GM13977 (cell line): ENCODE measurements at places on chromosomes 1 and 21.

GRCh38 chr1:171911506-171911905, 70.2 kb downstream of the DNM3 start:
- DNase-seq = no peak

GRCh38 chr1:162663589-162664106, 31.4 kb downstream of the DDR2 start:
- peak; percentile 6 for DNase-seq

- no peak for DNase-seq
Measured at GRCh38 chr1:218383681-218384080, 38.5 kb downstream of the TGFB2 start.

DNA sequence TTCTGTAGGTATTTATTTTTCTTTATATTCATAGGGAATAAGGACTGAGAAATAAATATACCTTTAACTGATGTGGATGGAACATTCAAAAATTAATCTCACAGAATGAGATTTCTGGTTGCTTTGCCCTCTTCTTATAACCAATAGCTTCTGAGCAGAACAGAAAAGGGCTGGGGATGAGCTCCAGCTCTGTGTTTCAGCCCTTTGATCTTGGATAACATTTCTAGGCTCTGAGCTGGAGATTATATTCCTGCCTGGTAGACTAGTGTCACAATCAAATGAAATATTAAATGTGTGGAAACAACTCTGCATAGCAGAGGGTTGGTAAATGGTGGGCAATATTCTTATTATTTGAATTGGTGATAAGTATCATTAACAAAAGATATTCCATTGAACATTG, 14.6 kb downstream of the MAP3K21 start:
- DNase-seq = no peak

DNA sequence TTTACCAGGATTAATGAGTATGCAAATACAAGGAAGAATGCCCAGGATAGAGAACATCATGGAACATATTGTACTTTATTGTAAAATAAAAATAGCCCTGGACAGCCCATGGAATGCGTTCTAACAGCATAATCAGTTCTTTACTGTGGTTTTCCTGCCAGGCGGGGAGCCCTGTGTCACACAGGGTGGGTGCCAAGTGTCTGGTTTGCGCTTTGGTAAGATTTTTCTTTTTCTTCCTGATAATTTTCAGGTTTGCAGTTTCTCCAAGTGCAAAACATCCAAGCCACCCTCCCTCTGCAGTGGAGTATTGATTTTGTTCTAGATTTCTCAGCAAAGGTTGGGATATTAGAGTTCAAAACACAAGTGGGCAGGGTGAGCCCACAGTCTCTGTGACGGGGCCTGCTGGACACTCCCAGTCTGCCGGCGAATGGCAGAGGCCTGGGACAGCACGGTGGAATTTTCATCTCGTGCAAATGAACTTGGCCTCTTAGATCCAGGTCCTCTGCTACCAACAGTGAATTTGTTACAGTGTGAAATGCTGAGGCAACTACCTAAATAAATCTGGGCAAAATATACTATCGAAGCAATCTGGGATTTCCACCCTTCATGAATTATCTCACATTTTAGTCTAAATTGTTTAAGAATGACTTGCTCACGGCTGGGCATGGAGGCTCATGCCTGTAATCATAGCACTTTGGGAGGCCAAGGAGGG, 15.6 kb upstream of the KCNJ15 start:
- DNase-seq = no peak

DNA sequence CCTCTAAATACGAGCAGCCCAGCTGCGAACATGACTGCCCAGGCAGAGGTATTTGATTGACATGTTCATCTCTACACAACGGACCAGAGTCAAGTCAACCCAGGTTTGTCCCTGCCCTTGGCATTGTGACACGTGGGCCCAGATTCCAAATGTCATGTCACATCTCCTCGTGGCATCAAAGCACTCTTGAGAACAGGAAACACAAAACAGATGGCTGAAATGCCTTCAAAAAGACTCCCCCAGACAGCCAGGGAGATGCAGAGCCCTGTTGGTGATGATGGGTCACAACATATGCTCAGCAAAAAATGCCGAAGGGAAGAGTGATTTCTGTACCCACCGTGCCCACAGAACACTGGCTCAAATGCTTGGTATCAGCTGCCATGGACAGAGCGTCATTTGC, 337.8 kb upstream of the DAB1 start:
- DNase-seq = no peak

GRCh38 chr1:206809504-206810084, 37.3 kb upstream of the IL10 start:
- no peak for DNase-seq

DNA sequence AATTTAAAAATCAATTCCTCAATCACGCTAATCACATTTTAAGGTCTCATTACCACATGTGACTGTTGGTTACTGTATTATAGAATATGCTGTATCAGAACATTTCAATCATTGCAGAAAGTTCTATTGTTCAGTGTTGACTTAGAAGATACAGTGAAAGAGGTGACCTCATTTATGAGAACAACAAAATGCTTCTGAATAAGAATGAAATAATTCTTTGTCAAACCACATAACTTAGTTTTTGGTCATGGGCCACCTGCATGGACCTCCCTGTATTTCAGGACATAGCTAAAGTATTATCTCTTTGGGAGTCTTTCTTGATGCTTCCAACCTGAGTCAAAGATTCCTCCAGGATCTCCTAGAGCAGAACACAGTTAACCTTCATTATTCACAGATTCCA, 22.3 kb downstream of the MFSD2A start:
- no peak for DNase-seq

GRCh38 chr1:47201179-47201578, 11.3 kb upstream of the PDZK1IP1 start:
- DNase-seq = no peak

DNA sequence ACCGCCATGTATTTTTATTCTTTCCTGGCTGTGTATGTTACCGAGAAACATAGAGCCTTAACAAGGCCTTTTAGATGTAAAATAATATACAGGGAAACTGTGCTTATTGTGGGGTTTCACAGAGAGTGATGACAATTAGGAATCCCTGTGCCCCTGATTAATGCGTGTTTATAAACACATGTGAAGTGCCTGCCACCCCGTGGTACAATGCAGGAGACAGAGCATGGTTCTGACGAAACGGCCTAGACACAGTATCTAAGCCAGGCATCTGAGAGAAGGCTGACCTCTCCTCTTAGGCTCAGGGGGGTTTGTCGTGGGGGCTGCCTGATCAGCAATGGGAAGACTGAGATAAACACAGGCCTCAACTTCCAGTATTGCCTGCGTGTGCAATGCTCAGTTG, 200.0 kb downstream of the AJAP1 start:
- DNase-seq = no peak

- DNase-seq = no peak
Measured at GRCh38 chr1:68293609-68294366, 61.5 kb upstream of the WLS start.

- no peak for DNase-seq
Measured at GRCh38 chr1:2360588-2361364, 30.6 kb downstream of the MORN1 start.

DNA sequence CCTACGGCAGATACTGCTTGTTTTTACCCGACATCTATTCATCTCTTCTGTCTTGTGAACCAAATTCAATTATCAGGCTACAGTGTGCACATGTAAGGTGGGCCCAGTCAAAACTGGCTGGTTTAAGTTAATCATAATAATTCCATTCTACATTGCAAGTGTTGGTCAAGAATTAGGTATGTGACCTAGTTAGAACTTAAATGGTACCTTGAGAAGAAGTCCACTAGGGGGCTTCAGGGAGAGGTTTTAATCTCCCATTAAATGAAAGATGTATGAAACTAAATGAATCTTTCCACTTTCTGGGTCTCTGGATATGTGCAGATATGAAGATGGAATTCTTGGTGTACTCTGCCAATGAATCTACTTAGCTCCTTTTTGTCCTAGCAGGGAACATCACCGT, 187.1 kb downstream of the CDC42BPA start:
- DNase-seq = peak; percentile 15

- no peak for DNase-seq
Measured at GRCh38 chr1:121515235-121515634, 330.5 kb downstream of the SRGAP2C start.

GRCh38 chr1:57003398-57004139, 37.8 kb upstream of the C8B start:
- no peak for DNase-seq

DNA sequence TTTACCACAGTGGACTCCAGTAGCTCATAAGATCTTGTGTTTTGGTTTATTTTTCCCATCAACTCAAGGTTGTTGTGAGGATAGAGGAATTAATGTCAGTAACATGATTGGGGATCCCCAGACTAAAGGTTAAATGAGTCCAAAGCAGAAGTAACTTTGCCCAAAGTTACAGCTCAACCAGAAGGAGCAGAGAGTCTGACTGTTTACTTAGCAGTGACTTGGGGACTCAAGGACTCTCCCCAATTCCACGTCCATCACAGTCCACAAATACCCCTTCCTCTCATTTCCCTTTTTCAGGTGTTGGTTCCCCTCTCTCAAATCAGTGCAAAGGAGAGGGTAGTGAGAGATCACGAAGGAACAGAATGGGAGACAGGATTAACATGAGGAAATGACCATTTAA, 4.0 kb upstream of the ETV3 start:
- DNase-seq = no peak

- DNase-seq = no peak
Measured at GRCh38 chr1:184896000-184896399, 78.3 kb downstream of the NIBAN1 start.

DNA sequence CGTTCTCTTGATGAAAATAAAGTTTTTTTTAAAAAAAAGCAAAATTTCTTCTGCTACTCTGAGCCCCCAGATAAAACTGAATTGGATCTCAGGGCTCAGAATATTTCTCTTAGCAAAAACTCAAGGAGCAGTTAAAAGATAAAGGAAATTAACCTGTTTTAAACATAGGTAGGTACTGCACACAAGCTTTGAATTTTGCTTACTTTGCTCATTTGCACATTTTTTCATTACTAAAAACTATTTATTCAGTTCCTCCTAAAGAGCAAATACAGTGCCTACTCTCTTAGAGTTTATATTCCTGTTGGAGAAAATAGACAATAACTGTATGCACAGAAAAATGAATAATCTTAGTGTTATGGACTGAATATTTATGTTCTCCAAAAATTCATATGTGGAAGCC, 13.0 kb upstream of the TNFSF4 start:
- DNase-seq = no peak

- DNase-seq = no peak
Measured at GRCh38 chr1:229597877-229598276, 28.0 kb downstream of the TAF5L start.

DNA sequence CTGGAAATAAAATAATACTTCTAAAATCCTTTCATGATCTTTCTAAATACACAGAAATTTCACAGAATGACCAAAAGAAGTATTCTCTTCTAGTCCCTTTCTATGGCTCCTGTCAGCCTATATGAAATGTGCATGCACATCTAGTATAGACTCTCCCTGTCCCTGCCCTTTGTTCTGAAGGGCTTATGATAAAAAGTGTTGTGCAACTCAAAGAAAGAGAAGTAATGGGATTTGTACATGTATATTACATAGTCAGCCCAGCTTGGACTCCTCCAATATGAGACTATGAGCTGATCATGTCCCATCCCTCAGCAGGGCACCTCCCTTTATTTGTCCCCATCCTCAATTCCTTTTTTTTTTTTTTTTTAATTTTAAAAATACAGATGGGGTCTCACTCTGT, 42.1 kb upstream of the LAX1 start:
- no peak for DNase-seq

GRCh38 chr1:233172201-233172600, 123.3 kb downstream of the PCNX2 start:
- DNase-seq = no peak

- DNase-seq = no peak
Measured at GRCh38 chr1:171115280-171115897, 24.7 kb downstream of the FMO3 start.

- DNase-seq = no peak
Measured at GRCh38 chr1:5616366-5617178, 375.7 kb downstream of the NPHP4 start.

- no peak for DNase-seq
Measured at GRCh38 chr21:44262338-44263056, 800 bp upstream of the DNMT3L start.

GRCh38 chr1:23561076-23561812, 1.9 kb upstream of the ID3 start:
- no peak for DNase-seq

GRCh38 chr1:86618358-86618757, 71.5 kb downstream of the CLCA4 start:
- DNase-seq = no peak
